ENCODE measurements at places on chromosomes 7 and 10. TPM values are rescaled to one million over a fixed set of nuclear protein-coding genes. Genes with fewer than 3 reads are reported as not detected.
A peak's percentile ranks its signal among the peaks of the same experiment; 100 is the strongest.

Gene EPHB6
- polyA plus RNA-seq, result 4.5 TPM

Gene CPN1
- polyA plus RNA-seq, result not detected

Gene RELN
- 4.3 TPM for polyA plus RNA-seq

DNA sequence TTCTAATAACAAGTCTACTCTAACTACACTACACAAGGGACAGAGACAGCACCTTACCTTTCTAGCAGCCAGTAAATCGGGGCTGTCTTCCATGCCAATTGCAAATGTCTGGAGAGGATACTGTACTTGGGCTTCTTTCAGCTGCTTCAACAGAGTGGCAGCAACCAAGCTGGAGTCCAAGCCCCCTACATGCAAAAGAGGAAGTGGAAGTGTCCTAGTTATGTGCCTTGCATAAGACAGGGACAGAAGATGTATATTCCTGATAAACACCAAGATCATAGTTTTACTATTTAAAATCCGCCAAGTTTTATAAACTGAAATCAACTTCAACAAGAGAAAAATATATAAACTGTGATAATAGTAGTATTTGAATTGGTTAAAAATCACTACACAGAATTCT, 14.0 kb downstream of the ASNS start:
- DNase-seq, result no peak

DNA sequence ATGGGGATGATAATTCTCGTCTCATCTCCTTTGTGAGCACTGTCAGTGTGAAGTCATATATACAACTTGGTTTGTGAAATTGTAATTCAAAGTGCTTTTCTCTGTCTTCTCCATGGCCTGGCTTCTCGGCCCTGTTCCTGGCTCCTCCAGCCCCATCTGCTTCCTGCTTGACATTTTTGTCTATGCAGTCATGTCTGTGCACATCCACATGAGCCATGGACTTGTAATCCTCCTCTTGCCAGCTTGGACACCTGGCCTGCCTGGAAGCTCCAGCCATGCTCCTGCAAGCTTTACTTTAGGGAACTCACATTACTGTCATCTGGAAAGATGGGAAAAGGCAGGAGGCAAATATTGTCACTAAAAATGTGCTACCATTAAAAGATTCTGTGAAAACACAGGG, 576.0 kb upstream of the DPP6 start:
- DNase-seq, result no peak

- DNase-seq, result peak; percentile 78
Observed at GRCh38 chr7:90346336-90347125, at the start of gene GTPBP10. Gene GTPBP10 (plus strand): TSS chr7:90346716. CDS start chr7:90346742, 26 bp downstream.

- peak; percentile 70 for DNase-seq
Observed at GRCh38 chr7:41142904-41143473, 559.9 kb downstream of the INHBA start.

- no peak for DNase-seq
Observed at GRCh38 chr7:73451780-73452398, 18.3 kb downstream of the FZD9 start.

DNA sequence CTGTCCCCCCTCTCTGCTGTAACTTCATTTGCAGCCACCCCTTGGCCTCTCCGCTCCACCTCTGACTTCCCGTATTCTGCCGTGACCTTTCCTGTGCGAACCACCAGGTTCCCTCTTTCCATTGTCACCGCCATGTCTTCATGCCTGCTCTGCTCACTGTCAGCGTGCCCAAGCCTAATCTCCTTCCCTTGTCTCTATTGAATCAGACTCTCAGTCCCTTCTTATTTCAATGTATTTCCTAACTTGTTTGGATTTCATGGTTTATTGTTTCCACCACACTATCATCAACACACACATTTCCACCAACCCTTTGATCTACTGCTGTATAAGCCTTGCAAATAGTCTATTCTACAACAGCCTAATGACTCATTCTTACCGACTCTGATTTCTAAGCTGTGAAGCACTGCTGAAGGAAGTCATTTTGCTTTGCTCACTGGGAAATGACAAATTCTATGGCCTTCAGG, 30.0 kb upstream of the INHBA start:
- DNase-seq, result no peak

DNA sequence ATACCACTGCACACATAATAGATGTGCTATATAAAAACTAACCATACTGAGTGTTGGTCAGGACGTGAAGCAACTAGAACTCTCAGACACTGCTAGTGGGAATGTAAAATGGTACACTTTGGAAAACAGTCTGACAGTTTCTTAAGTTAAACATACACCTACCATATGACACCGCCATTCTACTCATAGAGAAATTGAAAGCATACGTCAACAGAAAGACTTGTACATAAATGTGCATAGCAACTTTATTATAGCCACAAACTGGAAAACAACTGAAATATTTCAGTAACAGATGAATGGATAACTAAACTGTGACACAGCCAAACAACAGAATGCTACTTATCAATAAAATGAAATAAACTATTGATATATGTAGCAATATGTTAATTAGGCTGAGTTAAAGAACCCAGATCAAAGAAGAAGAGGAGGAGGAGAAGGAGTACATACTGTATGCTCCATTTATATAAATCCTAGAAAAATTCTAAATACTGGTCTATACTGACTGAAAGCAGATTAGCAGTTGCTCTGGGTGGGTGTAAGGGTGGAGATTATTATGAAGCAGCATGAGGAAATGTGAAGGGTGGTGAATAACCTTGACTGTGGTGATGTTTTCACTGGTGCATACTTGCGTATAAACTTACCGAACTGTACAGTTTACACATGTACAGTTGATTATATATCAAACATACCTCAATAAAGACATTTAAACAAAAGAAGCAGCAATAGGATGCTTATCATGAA, 48.6 kb downstream of the ARHGAP21 start:
- DNase-seq, result no peak

DNA sequence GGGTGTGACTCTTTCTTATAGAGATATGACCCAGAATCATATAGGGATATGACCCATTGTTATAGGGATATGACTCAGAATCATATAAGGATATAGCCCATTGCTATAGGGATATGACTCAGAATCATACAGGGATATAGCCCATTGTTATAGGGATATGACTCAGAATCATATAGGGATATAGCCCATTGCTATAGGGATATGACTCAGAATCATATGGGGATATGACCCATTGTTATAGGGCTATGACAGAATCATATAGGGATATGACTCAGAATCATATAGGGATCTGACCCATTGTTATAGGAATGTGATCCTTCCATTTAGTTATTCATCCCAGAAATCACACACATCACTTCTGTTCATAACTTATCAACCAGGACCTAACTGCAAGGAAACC, 312.2 kb upstream of the ADARB2 start:
- DNase-seq, result no peak

DNA sequence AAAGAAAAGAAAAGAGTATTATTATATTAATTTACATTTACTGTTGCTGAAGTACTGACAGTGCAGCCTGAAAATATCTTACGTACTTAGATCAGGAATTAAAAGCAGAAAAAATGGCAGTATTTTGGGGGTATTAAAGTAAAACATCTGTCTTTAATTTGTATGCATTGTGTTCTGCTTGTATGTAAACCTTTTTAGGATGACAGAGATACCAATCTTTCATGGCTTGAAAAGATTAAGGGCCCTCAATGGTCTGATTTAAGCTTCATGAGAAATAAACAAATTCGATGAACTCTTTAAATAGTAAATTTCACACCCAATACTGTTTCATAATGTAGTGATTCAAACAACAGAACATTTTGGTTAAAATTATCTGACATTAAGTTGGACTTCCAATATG, 116.3 kb downstream of the MLLT10 start:
- DNase-seq, result no peak

- DNase-seq, result no peak
Observed at GRCh38 chr7:151070574-151070960, 10.0 kb downstream of the FASTK start.
